ENCODE measurements at places on chromosomes 13 and 19.

DNA sequence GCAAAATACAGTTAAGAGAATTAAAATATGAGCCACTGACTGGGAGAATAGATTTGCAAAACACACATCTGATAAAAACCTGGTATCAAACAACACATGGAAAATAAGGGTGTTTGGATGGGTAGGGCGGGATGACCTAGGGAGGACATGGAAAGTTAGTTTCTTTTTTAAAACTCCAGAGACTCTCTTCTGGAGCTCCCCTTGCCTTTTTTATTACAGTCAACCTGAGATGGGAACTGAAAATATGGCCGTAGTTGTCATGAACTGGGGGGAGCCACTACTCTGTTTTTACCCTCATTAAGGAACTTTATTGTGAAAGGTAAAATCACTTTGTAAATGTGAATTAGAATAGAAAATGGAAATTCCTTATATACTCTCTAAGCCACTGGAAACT lies 113.0 kb downstream of the ATP11A start:
- DNase-seq, result no peak

DNA sequence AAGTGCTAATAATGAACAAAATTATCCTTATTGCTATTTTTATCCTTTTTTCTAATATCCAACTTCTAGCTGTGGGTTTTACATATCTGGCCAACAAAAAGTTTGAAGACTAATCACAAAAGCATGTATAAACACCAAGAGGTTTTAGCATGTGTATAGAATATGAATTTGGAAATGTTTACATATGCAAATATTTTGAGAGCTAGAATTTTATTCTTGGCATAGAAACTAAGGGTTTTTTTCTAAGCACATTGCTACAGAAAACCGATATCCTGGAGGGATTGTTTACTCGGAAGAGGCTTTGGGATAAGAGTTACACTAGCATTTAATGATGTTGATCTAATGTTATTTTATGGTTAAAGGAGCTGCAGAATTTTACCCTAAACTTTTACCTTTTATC lies 392.1 kb downstream of the EFNB2 start:
- no peak for DNase-seq

DNA sequence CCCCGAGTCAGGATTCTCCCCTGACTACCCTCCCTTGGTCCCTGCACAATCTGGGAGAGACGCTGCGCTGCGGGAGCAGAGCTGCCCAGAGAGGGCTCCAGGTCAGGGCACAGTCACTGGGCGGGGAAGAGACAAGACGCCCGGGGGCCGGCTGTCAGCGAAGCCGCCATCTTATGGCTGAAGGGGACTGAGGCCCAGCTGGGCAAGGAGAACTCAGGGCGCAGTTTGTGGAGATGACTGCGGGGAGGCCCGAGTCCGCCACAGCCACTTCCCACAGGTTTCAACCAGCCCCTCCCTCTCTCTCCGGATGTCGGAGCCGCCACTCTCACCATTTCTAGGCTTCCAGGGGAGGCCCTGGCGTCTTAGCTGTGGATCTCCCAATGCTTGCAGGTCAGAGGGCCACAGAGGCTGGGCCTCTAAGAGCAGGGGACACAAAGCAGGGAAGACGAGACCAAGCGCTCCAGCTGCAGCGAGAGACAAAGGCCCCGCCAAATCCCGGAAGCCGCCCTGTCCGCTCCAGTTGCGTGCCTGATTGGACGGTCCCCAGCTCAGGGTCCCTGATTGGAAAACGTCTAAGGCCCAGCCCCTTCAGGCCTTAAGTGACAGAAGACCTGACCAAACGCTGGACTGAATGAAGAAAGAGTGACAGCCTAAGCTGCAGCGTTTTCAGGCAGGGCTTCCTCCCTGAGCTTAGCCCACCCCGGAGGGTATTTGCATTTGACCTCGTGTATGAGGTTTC lies at the start of gene ZNF724:
TSS of gene ZNF724 (minus strand) at position 484 of the 739 bp plus-strand sequence. CDS start at position 332, 152 bp downstream.
- peak; percentile 82 for DNase-seq

DNA sequence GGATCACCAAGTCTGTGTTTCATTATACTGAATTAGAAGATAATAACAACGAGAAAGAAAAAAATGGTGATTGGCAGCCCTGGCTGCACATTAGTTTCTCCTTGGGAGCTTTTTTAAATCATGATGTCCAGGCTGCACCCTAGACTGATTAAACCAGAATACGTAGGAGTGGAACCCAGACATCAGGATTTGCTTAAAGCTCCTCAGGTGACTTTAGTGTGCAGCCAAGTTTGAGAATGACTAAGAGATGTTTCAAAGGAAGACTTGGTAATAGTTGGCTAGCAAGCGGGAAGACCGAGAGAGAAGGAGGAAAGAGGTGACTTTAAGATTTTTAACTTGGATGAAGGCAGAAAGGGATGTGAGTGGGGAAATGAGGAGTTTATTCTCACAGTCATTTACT lies 71.4 kb upstream of the SERP2 start:
- DNase-seq, result no peak

- no peak for DNase-seq
These were observed 150.7 kb downstream of the NBEA start for GRCh38 chr13:35092751-35093150.

DNA sequence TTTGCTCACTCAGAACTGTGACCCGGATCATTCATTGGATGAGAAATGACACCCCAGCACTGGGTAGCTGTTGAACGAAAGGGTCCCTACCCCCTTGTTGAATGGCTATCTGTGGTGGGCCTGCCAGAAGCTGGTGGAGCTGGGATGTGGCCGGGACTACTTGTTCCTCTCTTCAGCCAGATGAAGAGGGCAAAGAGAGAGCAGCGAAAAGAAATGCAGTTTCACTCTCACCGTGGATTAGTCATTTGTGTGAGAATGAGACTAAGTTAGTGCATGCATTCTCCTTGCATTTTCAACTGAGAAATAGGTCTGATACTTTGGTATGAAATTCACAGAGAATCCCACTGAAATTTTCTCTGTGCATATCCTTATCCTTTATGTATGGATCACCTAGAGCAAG lies 553.1 kb downstream of the IRS2 start:
- DNase-seq, result no peak

- no peak for DNase-seq
These were observed 429.9 kb downstream of the SLITRK1 start for GRCh38 chr13:83452292-83452950.

- DNase-seq, result no peak
These were observed 14.4 kb downstream of the FOXO1 start for GRCh38 chr13:40651866-40652587.

DNA sequence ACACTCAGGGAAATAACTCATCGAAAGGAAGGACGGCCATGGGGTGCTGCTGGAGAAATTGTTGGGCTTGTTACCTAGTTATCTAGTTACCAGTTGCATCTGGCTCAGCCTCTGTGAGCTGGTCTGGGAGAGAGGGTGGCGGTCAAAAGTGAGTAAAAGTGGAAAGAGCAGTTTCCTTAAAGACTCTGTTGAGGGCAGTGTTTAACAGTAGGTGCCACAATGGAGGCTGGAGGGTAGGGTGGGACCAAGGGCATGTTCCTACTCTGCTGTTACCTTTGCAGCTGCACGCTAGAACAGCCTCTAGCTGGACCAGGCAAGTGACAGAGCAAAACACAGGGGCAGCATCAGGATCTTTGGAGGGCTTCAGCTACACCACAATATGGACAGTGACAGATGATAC lies 228.8 kb upstream of the STARD13 start:
- no peak for DNase-seq

GRCh38 chr19:2546128-2547032 lies 70.5 kb downstream of the GADD45B start:
- DNase-seq, result no peak

DNA sequence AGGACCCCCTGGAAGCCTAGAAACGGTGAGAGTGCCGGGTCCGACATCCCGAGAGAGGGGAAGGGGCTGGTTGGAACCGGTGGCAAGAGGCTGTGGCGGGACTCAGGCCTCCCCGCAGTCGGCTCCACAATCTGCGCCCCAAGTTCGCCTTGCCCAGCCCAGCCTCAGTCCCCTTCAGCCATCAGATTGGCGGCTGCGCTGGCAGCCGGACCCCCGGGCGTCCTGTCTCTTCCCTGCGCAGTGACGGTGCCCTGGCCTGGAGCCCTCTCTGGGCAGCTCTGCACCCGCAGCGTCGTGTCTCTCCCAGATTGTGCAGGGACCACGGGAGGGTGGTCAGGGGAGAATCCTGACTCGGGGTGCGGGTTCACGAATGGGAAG lies 315 bp downstream of the ZNF492 start:
- no peak for DNase-seq

- DNase-seq, result no peak
These were observed 192.4 kb downstream of the NUFIP1 start for GRCh38 chr13:44796597-44797490.

DNA sequence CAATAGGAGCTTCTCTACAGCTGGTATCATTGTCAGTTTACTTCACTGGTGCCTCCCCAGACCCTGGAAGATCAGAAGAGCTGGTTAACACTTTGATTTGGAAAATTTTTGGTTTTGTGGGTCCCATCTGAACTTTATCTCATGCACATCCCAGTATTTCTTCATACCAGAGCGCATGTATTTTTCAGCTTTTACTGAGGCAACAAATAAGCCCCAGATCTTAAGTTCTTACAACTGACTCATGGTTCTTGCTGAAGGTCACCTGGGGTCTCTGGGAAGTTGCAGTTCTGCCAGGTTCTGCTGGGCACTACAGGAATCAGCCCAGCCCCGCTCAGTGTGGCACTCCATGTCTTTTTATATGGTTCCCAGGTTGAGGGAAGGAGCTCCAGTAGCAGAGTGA lies 1249.9 kb downstream of the EFNB2 start:
- no peak for DNase-seq

DNA sequence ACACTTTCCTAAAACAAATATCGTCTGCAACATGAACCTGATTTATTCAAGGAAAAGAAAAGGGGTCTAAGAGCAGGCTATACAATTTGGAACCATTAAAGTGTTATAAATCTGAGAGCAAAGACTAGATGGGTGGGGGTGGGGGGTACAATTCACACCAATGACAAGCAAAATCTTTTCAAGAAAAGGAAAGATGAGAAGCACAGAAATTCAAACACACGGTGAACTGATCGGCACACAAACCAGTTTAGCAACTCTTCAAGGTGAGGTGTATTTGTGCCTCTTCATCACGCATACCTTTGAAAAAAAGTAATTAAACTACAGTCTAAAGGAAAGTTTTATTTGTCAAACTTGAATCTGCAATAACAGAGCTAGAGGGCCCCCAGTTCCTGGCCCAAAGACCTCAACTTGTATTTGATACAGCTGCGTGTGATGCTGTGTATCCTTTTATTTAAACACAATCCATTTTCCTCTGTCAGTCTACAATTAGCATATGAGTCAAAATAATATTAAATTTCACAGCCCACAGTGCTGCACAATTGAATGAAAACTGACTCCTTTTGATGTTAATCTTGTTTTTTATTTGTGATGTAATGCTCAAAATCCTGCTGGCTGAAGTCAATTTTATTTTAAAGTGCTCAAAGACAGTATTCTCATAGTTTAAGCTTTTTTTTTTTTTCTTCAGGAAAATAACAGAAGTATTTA lies 14.2 kb downstream of the EFNB2 start:
- DNase-seq, result no peak

GRCh38 chr13:91596842-91597241 lies 198.4 kb downstream of the GPC5 start:
- DNase-seq, result no peak

DNA sequence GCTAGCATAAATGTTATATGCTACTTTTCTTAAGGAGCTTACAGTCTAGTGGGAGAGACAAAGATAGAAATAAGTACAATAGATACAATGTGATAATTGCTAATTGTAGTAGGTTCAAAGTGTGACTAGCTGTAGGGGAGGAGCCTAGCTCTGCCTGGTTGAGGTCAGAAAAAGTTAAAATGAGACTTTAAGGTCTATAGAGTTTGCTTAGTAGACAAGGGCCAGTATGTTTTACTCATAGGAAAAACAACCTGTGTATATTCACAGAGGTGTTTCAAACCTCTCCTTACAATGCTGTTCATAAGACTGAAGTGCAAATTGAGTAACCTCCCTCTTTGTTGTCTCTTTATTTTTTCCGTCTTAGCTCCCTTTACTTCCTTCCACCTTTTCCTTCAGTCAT lies 56.1 kb downstream of the PDS5B start:
- DNase-seq, result no peak

DNA sequence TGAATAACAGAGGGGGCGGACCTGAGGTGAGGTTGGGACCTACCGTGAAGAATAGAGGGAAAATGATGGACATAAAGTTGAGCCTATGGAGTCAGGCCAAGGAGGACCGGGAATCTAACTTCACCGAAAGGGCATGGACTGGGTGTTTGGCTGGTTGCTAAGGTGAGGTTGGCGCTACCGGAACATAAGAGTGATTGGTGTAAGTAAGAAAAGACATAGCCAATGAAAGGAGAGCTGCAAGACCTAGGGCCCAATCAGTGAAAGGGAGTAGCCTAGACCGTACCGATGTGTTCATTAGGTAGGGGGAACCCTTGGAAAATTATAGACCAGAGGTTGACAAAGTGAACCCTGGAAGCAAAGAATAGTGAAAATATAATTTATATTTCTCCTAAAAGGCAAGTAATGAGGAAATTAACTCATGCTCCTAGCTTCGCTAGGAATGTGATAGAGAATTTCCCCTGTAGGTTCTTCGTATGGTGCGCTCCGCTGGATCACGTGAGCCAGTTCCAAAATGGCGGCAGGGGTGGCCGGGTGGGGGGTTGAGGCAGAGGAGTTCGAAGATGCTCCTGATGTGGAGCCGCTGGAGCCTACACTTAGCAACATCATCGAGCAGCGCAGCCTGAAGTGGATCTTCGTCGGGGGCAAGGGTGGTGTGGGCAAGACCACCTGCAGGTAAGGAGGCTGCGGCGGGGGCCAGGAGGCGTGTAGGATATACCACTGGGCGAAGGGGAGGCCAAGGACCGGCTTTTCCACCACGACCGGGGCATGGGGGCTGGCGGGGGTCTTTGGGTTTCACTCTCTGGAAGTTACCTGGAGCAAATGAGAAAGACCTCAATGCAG lies at the start of gene GET3:
TSS of gene GET3 (plus strand) at position 503 of the 840 bp plus-strand sequence. CDS start at position 512, 9 bp downstream.
- DNase-seq, result peak; percentile 67

DNA sequence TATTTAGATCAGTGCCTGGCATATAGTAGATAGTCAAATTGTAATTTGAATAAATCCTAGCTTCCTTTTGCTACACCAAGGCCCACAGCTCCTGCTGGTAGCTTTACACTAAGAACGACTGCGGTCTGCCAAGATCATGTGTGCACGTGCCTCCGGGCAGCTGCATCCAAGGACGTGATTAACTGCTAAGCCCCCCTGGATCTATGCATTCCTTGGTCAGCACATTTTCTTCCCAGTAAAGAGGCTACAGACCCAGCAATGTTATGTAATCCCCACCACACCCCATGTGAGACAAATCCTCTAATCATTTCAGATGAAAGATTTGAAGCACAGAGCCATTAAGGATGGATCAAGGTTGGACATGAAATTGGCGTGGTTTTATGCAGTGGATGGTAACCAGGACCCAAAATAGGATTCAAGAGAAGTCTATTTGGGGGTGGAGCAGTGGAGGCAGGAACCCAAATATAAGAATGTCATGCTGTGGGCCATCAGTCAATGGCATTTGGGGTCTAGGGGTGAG lies 65.2 kb upstream of the PEG3 start:
- DNase-seq, result no peak

GRCh38 chr13:109140479-109141349 lies 511.3 kb downstream of the MYO16 start:
- no peak for DNase-seq

DNA sequence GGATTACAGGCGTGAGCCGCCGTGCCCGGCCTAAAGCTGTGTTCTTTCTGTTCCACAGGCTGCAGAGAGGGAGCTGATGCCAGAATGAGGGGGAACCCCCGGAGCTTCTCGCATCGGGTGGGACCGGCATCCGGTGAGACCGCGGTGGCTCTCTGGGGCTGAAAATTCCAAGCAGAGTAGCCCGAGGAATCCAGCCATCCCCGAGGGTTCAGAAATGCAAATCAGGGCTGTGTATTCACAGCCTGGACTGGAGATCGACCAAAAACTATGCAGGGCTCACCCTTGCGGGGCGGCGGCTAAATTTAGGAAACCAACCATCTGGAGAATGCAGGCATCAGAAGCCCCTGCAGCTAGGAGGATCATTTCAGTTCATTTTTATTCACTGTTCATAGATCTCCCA lies 99.2 kb downstream of the GNG7 start:
- no peak for DNase-seq

Data from effector memory CD8-positive, alpha-beta T cell (primary cell).